ENCODE measurements at places on chromosomes 16 and 17.

DNA sequence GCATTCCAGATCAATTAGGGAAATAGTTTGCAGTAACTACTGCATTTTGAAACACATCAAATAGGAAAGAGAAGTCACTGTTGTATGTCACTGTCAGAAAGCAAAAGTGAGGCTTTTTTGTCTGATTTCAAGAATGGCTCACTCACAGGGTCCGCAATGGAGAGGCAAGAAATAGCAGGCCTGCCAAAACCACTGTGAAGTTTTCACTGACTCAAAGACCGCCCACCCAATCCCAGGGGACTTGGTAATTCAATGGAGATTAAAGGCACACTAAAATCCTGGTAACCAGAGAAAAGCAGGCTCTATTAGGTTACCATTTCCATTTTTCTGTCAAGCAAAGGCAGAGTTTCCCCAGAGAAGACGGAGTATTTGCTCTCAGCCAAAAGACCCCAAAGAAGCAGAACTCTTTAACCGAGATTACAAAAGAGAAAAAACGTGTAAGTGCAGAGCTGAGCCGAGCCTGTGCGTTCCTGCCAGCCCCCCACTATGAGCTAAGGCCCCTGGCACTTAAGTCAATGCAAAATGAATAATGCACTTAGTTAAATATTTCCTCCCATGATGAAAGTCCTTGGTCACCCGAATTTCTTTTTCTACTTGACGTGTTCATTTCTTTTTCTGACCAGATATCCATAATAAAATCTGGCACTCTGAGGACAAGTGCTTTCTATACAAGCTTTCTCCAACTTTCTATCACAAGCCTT is 57.0 kb downstream of the FOXL1 start:
- no peak overlapping the region for H3K4me3 ChIP-seq
- no peaks in the 10 kb centered on the region for H3K27me3 ChIP-seq
- no peaks in the 10 kb centered on the region for H3K4me1 ChIP-seq
- no peak for DNase-seq
- H3K36me3 ChIP-seq, result no peaks in the 10 kb centered on the region
- no peak overlapping the region for H3K27ac ChIP-seq

- H3K27me3 ChIP-seq, result peaks cover 9% of the 10 kb centered on the region
- H3K4me1 ChIP-seq, result peaks cover 5% of the 10 kb centered on the region
- DNase-seq, result no peak
Observed at GRCh38 chr16:89604764-89605163, 8.7 kb upstream of the DPEP1 start.

DNA sequence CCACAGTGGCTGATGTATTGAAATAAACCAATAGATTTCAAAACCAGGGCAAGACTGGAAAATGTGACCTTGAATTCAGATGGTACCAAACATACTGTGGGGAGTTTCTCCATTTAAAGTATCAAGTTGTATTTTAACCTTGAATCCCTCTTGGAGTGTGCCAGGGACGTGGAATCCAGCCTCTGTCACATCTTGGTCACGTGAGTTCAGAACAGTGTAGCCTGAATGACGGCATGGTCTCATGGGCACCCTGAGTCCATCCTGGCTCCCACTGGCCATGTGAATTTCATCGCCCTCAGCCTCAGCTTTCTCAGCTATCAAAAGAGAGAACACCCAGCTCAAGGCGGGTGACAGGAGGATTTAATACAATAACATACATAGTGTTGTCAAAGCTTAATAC is 6.8 kb downstream of the ZNF771 start:
- H3K4me3 ChIP-seq, result no peak overlapping the region
- DNase-seq, result no peak
- H3K36me3 ChIP-seq, result no peaks in the 10 kb centered on the region

GRCh38 chr17:63113167-63113566 is 147.1 kb downstream of the TANC2 start:
- no peak for DNase-seq
- H3K4me3 ChIP-seq, result no peak overlapping the region
- H3K27me3 ChIP-seq, result no peaks in the 10 kb centered on the region
- H3K4me1 ChIP-seq, result no peaks in the 10 kb centered on the region
- no peak overlapping the region for H3K27ac ChIP-seq
- H3K36me3 ChIP-seq, result no peaks in the 10 kb centered on the region

DNA sequence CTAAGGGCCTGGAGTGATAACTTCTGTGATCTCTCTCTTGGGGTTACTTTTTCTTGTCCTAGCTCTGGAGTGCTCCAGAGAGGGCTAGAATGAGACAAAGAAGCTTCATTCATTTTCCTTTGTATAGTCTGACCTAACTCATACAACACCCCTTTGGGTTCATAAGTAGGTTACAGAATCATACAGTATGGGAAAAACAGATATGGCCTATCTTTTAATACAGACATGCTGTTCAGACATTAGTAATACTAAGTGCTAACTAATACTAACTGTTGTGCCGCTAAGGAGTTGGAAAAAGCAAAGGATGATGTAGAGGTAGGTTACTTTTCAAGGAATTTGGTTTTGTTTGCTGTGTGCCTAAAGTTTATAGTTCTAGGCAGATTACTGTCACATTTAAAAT is 84.7 kb downstream of the NLK start:
- no peaks in the 10 kb centered on the region for H3K36me3 ChIP-seq
- no peaks in the 10 kb centered on the region for H3K27me3 ChIP-seq
- H3K4me3 ChIP-seq, result no peak overlapping the region

DNA sequence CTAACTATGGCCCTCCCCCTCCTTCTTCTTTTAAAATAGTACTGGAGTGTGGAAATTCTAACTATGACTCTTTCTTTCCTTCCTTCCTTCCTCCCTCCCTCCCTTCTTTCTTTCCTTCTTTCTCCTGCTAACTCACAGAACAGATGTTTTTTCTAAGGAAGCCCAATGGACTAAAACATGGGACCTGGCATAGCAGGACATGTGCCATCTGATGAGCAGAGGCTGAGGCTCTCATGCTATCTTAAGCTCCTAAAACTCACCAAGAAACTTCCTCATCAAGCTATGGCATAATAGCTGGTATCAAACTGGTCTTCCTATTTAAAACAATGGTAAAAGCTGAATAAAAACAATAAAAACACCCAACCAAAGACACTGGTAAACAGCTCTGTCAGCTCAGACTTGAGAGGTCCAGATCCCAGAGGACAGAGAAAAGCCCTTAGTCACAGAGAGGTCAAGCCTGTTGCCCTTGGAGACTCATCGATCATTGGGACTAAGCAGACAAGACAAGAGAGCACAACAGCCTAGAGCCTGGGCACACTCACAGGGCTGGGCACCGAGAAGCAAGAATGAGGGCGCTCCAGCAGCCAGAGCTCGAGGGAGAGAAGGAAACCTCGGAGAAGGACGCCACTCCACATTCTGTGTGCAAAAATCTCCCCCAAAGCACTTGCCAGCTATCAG is 27.6 kb downstream of the SLC38A10 start:
- H3K27ac ChIP-seq, result no peak overlapping the region
- no peaks in the 10 kb centered on the region for H3K4me1 ChIP-seq
- peaks cover 22% of the 10 kb centered on the region for H3K36me3 ChIP-seq
- no peak for DNase-seq

GRCh38 chr17:39962642-39963220 is at the start of gene GSDMA:
TSS of gene GSDMA (plus strand) at chr17:39963004. CDS start at chr17:39965688, 2,684 bp downstream.
- no peak within 1 kb of the TSS for H3K27ac ChIP-seq
- no peaks in the 10 kb centered on the region for H3K36me3 ChIP-seq
- no peaks in the 10 kb centered on the region for H3K27me3 ChIP-seq
- H3K4me3 ChIP-seq, result no peak within 1 kb of the TSS

- no peak overlapping the region for H3K4me3 ChIP-seq
- H3K4me1 ChIP-seq, result no peaks in the 10 kb centered on the region
- no peaks in the 10 kb centered on the region for H3K27me3 ChIP-seq
- no peaks in the 10 kb centered on the region for H3K36me3 ChIP-seq
- peak overlapping the region; percentile 15 for H3K27ac ChIP-seq
Observed at GRCh38 chr17:10756185-10756584, 26.4 kb upstream of the TMEM220 start.

- no peak for DNase-seq
- H3K36me3 ChIP-seq, result no peaks in the 10 kb centered on the region
- H3K4me3 ChIP-seq, result no peak overlapping the region
- no peak overlapping the region for H3K27ac ChIP-seq
- no peaks in the 10 kb centered on the region for H3K4me1 ChIP-seq
- no peaks in the 10 kb centered on the region for H3K27me3 ChIP-seq
Observed at GRCh38 chr17:21689604-21690003, 2.7 kb upstream of the KCNJ18 start.

DNA sequence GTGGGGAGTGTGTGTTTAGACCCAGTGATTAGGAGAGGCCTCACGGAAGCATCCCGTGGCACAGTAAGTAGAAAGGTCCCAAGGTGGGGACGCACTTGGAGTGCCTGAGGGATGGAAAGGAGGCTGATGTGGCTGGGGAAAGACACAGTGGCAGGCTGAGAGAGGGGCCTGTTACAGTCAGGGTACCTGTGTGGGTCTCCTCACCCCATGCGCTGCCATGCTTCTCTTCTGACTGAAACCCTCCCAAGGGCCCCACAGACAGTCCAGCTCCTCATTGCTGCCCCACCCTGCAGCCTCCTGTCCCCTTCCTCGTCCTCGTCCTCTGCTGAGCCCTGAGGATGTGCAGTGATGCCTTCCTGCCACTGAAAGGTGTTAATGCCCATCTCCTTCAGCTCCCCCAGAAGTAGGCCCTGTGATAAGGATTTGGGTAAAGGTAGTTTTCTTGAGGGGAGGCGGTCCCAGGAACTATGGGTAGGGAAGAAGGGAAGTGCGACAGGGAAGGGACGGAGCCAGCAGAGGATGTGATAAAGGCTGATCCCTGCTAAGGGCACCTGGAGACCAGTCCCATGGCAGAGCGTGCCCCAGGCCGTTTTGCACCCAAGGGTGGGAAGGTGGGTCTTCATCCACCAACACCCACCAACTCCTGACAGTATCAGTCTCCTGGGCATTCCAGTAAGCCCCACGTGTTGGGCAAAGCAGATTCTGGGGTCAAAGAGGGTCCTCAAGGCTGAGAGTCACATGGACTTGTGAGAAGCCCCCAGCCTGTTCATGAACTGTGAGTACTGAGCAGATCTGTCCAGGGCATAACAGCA is 237.2 kb downstream of the GSG1L start:
- no peak overlapping the region for H3K4me3 ChIP-seq
- no peaks in the 10 kb centered on the region for H3K27me3 ChIP-seq
- H3K4me1 ChIP-seq, result no peaks in the 10 kb centered on the region
- no peaks in the 10 kb centered on the region for H3K36me3 ChIP-seq
- no peak for DNase-seq
- no peak overlapping the region for H3K27ac ChIP-seq

- H3K27ac ChIP-seq, result no peak overlapping the region
- H3K36me3 ChIP-seq, result no peaks in the 10 kb centered on the region
- H3K4me3 ChIP-seq, result no peak overlapping the region
- no peaks in the 10 kb centered on the region for H3K4me1 ChIP-seq
- no peak for DNase-seq
Observed at GRCh38 chr17:40291281-40291664, 3.6 kb downstream of the CDC6 start.

DNA sequence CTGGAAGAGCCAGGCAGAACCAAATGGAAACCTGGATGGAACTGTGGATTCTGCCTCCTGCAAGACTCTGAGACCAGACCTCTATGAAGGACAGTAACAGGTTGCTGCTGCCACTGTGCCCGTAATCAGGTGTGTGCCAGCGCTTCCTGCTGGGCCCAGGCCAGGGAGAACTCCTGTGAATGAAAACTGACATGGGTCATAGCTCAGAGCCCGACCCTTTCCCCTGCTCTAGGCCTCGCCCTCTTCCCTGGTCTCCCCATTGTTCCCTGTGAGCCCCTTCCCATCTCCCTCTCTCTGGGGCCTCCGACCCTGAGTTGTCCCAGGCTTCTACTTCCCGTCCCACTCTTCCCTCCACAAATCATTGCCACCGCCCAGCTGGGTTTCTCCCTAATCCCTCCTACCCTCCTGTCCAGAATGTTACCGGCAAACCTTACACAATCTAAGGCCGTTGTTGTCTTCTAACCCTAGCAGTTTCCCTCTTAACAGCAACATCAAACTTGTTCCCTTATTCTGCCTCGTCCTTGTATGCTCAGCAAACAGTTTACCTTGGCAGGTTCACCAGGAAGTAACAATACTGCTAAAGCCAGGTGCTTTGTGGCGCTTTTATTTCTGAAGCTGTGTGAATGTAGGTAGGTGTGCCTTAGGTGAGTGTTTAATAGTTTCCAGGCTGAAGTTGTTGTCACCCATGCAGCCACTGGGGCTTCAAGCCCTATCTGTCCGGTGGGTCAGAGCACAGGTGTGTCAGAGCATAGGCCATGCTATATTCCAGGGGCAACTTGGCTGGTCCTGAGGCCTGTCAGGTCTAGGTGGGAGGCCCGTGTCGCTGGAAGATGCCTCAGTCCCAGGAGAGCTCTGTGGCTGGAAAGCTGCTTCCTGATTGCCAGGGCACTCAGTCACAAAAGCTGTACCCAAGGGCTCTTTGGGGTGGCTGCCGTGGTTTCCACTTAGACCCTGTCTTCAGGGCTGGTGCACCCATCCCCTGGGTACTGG is 32.0 kb downstream of the SMPD3 start:
- H3K4me1 ChIP-seq, result peaks cover 17% of the 10 kb centered on the region
- no peaks in the 10 kb centered on the region for H3K36me3 ChIP-seq
- H3K27ac ChIP-seq, result peak overlapping the region; percentile 91
- no peak overlapping the region for H3K4me3 ChIP-seq
- DNase-seq, result peak; percentile 84

GRCh38 chr17:40433551-40434415 is 9.5 kb upstream of the IGFBP4 start:
- DNase-seq, result no peak
- no peaks in the 10 kb centered on the region for H3K36me3 ChIP-seq
- H3K27ac ChIP-seq, result no peak overlapping the region
- no peak overlapping the region for H3K4me3 ChIP-seq
- H3K27me3 ChIP-seq, result no peaks in the 10 kb centered on the region

GRCh38 chr17:3641717-3642486 is 5.3 kb downstream of the CTNS start:
- no peak overlapping the region for H3K27ac ChIP-seq
- no peak overlapping the region for H3K4me3 ChIP-seq
- DNase-seq, result no peak
- H3K27me3 ChIP-seq, result no peaks in the 10 kb centered on the region

DNA sequence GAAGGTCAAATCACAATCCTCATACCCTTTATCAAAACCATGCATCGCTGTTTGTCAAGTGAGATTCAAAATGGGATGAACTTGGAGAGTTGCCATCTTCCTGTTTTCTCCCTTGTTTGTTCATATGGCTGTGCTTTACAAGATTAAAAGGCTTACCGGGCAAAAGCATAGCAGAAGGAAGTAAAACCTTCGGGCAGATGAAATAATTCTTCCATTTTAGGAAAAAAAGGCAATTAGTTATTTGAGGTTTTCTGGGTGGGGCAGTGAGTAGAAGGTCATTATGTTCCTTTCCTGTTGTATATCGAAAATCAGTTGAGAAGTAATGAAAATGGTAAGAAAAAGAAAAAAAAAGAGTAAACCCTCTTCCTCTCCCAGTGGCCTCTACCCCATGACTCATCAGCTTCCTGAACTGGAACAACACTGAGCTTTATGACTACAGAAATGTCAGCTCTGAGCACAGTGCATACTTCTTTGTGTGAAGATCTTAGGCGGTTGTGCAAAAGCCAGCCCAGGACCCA is 369.2 kb downstream of the CDH13 start:
- no peaks in the 10 kb centered on the region for H3K27me3 ChIP-seq
- no peaks in the 10 kb centered on the region for H3K36me3 ChIP-seq
- H3K4me1 ChIP-seq, result peaks cover 2% of the 10 kb centered on the region
- peak; percentile 61 for DNase-seq
- no peak overlapping the region for H3K4me3 ChIP-seq

GRCh38 chr17:41724476-41725050 is 9.9 kb downstream of the HAP1 start:
- H3K27ac ChIP-seq, result no peak overlapping the region
- no peaks in the 10 kb centered on the region for H3K27me3 ChIP-seq
- H3K4me1 ChIP-seq, result no peaks in the 10 kb centered on the region
- no peak overlapping the region for H3K4me3 ChIP-seq
- no peaks in the 10 kb centered on the region for H3K36me3 ChIP-seq
- no peak for DNase-seq

GRCh38 chr17:58956997-58957724 is 149.5 kb downstream of the TRIM37 start:
- H3K4me3 ChIP-seq, result no peak overlapping the region
- no peaks in the 10 kb centered on the region for H3K27me3 ChIP-seq
- no peak for DNase-seq
- no peaks in the 10 kb centered on the region for H3K36me3 ChIP-seq
- no peaks in the 10 kb centered on the region for H3K4me1 ChIP-seq
- H3K27ac ChIP-seq, result no peak overlapping the region

Measured in colonic mucosa (tissue), 4 donors.